GM23248 (cell line): ENCODE measurements at places on chromosomes 12 and 14.

GRCh38 chr14:72876710-72877063 lies 17.2 kb downstream of the DPF3 start:
- no peak for DNase-seq

DNA sequence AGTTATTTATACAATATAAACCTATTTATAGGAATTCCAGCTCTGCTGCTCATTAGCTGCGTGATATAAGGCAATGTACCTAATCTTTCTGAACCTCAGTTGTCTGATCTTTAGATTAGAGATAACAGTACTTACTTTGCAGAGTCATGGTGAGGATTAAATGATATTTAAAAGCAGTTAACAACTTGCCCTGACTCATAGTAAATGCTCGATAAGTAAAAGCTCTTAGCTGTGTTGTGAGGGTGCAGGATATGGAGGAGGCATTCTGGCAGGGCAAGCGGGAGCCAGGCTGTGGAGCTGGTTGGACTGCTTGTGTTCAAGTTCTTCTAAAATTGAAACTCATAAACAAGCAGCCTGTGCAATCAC lies 140.0 kb upstream of the PRICKLE1 start:
- DNase-seq, result peak; percentile 14

- DNase-seq, result peak; percentile 55
Observed at GRCh38 chr14:68208218-68208617, 388.6 kb downstream of the RAD51B start.

DNA sequence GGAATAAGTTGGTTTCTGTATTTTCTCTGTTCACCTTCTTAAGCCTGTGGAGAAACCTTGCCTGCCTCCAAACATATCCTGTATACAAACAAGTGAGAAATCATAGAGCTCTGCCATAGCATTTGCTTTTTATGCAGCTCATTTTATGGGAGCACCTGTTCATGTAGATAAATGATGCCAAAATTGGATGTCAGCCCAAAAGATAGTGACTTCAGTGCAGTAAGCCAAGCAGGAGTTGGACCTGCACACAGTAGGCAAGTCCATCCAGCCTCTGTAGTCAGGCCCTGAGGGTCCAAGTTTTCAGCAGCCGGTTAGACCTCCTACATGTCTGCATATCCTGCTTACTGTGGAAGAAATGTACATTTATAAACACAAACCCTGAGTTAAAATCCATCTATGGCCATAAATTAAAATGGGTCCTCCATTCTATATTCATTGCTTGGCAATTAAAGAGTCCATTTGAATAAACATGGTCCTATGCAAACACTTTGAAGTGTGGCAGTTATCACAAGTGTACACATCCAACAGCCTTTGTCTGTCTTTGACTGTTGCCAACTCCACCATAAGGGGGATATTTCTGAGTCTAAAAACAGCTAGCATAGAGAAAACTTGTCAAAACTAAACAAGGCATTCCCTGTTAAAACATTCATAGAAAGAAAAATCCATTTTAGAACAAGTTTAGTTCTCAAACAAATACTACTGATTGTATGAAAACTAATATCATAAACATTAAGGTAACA lies 847.8 kb downstream of the RPS29 start:
- DNase-seq, result no peak

- no peak for DNase-seq
Observed at GRCh38 chr14:43541356-43541755, 965.7 kb downstream of the FSCB start.

GRCh38 chr12:50507930-50508329 lies 3.1 kb downstream of the DIP2B start:
- no peak for DNase-seq

GRCh38 chr12:89695100-89695499 lies 13.5 kb downstream of the ATP2B1 start:
- DNase-seq, result peak; percentile 78

DNA sequence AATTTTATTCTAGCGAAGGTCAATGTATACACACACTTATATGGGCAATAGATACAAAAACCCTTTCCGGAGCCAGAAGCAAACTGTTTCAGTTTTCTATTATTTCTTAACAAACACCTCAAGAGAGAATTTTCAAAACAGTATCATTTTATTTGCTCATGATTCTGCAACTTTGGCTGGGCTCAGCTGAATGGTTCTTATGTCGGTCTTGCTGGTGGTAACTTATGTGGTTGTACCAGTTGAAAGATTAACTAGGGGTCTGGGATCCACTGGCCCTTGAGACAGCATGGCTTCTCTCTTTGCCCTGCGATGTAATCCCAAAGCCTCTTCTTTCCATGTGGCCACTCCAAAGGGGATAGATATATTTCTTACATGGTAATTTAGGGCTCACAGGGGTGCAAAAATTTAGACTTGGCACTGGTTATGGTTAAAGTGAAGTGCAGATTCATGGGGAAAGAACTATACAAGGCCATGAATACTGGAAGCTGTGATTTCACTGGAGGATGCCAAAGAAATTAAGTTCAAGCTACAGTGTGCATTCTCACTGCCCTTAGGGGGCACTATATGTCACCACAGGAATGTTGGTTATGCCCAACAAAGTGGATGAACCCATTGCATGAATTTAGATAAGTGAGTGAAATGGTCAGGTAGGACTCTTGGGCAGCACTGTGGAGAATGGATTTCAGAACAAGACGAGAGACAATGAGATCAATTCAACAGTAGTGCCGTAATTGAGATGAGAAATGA lies 94.3 kb upstream of the NAV3 start:
- no peak for DNase-seq

GRCh38 chr12:109496306-109496705 lies 18.9 kb downstream of the UBE3B start:
- DNase-seq, result no peak

GRCh38 chr12:88248606-88249005 lies 106.5 kb downstream of the TMTC3 start:
- no peak for DNase-seq

DNA sequence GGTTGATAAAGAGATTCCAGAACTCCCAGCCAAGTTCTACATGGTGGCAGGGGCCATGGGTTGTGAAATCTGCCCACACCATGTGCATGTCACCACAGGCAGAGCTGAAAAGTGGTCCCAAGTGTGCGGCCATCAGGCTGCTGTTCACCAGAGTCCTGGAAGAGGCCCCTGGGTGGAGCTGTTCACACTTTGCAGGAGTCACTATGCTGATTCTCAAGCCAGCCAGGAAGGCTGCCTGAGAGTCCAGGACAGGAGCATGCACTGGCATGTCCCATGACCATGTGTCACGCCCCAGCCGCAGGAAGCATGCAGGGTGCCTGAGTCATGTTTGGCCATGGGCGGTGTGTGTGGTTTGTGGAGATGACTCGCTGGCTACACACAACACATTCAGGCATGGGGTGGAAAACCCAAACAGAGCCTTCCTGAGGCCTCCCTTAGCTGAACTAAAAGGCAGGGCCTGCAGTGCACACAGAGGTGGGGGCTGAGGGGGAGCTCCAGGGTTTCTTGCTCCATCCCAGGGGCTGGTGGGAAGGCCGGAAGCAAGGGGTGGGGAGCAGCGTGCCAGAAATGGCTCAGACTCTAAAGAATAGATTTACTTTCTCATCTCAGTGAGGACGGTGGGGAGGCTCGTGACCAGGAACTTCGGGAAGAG lies 19.4 kb downstream of the ABCB9 start:
- DNase-seq, result peak; percentile 100

DNA sequence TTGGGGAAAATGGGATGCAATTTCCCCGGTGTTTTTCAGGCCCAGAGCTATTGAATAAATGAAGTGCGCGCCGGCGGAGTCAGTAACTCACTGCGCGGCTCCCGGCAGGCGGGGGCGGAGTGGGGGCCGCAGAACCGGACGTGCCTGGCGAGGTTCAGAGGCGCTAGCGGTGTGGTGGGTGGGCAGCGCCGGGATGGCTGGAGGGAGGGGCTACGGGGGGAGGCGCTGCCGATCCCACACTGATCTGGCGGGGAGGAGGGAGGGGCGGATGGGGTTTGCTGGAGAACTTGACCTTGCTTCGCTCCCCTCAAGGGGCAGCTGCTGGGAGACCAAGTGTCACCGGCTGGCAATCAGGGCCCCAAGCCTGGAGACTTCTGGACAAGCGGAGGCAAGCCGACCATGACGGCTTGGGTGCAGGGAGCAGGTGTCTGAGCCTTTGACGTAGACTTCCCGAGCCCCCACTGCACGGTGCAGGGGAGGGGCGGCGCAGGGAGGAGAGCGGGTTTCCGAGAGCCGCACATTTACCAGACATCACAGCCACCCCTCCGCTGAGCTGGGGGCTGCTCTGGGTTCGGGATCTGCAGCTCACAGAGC lies 174.1 kb upstream of the RTL1 start:
- peak; percentile 67 for DNase-seq

DNA sequence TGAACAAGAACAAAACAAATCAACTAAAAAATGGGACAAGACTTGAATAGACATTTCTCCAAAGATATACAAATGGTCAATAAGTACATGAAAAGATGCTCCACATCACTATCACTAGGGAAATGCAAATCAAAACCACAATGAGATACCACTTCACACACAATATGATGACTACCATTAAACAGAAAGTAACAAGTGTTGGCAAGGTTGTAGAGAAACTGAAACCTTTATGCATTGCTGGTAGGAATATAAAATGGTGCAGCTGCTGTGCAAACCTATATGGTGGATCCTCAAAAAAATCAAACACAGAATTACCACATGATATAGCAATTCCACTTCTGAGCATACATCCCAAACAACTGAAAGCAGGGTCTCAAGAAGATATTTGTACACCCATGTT lies 5.2 kb downstream of the SMAGP start:
- no peak for DNase-seq

DNA sequence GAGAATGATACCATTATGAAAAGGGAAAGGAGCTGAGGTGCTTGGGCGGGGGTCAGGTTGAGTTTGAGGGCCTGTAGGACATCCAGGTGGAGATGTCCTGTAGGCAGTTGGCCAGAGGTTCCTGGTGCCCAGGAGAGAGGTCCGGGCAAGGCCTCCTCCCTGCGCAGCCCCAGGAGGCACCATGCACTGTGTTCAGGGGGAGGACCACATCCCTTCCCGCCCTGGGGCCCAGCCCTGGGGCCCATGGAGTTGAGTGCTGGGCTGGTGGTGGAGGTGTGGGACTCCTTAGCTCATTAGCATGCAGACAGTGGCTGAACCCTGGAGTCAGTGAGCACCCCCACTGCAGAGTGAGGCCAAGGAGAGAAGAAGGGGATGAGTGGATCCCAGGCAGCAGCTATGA lies 5.7 kb upstream of the FAIM2 start:
- DNase-seq, result no peak

- DNase-seq, result peak; percentile 87
Observed at GRCh38 chr12:31590642-31591379, at the start of gene DENND5B. Gene DENND5B (minus strand): TSS chr12:31591136. CDS start chr12:31590832, 304 bp downstream.

- peak; percentile 64 for DNase-seq
Observed at GRCh38 chr14:73462048-73462715, 3.8 kb upstream of the NUMB start.

DNA sequence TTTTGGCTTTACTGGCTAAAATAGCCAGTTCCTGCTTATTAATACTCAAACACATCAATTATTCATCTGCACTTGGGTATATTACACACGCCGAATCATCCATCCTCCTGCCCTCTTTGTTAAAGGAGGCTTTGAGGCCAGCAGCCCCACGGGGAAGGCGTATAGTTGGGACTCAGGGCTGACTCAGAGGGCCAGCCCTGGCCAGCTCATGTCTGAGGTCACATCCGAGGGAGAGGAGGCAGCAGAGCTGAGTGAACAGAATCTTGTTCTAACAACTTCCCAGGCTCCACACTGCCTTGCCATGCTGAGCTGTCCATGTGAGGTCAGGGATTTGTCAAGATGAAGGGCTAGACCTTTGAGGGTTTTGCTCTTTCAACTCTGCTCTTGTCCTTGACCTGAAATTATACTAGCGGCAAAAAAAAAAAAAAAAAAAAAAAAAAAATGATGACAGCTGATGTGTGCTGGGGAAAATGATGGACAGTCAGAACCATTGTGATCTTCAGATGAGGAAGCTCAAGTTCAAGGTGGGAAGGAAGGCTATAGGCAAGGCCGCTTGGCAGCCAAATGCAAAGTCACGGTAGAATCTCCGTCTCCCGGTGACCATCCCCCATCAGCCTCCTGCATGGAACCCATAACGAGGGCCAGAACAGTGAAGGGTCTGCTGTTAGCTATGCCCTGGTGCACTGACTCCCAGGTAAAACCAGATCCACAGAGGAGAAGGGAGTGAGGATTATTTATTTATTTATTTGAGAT lies 12.5 kb upstream of the MARK3 start:
- DNase-seq, result peak; percentile 99

DNA sequence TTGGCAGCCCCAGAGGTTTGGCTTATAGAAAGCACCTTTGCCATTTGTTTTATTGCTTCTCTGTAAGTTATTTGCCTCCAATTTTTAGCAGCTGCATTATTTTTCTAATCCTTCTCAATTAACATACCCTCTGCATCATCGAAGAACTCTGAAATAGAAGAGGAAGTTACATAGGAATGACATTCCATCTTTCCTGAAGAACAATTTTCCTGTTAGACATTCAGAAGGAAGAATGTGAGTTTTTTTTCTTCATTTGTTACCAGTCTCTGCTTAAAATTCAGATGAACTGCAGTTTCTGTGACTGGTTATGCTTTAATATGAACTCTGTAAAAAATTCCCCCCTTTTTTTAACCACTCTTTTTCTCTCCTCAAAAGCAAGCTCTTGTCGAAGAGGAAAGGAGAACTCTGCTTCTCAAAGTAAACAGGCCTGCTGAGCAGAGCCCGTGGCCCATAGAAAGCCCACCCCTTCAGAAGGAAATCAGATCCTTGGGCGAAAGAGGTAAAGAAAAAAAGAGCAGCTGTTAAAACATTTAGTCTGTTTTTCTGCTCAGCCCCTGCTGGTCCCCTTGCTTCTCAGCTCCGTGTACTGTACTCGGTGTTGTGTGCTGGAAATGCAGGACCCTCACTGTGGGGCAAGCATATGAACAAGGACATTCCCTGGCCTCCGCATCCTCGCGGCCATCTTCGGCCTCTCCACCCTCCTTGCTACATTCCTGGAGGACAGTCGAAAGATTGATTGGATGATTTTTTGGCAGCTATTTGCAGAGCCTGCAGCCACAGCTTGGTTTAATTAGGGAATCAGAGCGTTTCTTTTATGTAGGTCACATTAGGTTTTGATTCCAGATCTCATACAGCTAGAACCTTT lies 164.4 kb upstream of the LRIG3 start:
- peak; percentile 65 for DNase-seq

DNA sequence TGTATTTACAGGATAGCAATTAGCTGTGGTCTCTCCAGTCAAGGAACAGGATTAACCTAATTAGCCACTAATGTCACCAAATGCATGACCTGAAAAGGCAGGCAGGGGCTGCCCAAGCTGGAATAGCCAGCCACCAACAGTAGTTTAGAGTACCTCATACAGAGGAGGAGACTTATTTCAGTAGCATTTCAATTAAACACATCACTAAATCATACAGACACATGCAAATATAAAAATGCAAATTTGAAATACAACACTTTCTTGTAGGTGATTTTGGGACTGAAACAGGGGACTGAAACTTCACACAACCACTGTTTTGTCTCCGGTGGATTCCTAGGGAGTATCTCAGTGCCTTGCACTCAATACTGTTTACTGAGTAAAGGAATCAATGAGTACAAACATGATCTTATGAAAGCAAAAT lies 636 bp upstream of the IFNG-AS1 start:
- no peak for DNase-seq

- peak; percentile 36 for DNase-seq
Observed at GRCh38 chr14:28661171-28661772, 105.3 kb upstream of the FOXG1 start.

- peak; percentile 61 for DNase-seq
Observed at GRCh38 chr14:61218767-61219166, 62.4 kb downstream of the TMEM30B start.
